ENCODE measurements at places on chromosomes 6 and 20.

DNA sequence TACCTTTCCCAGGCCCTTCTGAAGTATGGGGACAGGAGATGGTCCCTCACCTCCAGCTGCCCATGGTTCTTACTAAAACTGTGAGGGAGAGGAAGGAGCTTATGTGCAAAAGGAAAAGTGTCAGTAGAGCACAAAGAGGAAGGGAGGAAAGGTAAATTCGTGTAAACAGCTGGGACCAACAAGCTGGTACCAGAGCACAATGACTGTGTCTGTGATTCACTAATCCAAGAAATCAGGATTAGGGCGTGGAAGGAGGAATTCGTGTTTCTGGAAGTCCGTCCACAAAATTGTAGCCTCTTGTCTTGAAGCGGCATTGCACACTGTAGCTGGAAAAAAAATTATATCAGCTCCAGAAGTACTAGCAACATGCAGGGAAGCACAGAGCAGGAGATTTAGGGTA, 129.0 kb upstream of the RREB1 start:
- DNase-seq: no peak
- no peaks in the 10 kb centered on the region for H3K27me3 ChIP-seq
- H3K4me3 ChIP-seq: no peak overlapping the region
- no peak overlapping the region for H3K27ac ChIP-seq
- H3K4me1 ChIP-seq: no peaks in the 10 kb centered on the region

DNA sequence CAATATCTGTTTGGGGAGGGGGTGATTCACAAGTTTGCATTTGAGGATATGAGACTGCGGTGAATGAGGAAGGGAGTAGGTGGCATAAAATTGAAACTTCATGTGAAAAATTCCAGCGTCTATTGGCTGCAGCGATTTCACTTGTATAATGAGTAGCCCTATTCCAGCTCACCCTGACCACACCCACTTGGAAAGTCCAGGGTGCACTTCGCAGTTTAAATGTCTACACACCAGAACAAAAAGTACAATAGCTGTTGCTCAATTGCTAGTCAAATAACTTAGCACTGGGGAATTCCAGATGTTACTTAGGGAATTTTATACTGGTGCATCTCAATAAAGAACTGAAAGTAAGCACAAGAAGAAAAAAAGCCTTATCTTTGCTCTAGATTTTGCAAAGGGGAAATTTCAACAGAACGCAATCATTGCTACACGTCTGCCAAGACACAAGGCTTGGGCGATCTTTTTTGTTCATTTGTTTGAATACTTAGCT, 6.3 kb downstream of the TNFAIP3 start:
- H3K36me3 ChIP-seq: no peaks in the 10 kb centered on the region
- no peak for DNase-seq
- no peak overlapping the region for H3K4me3 ChIP-seq
- no peaks in the 10 kb centered on the region for H3K27me3 ChIP-seq
- no peaks in the 10 kb centered on the region for H3K4me1 ChIP-seq

GRCh38 chr6:36641543-36641942, 37.0 kb upstream of the CDKN1A start:
- H3K27me3 ChIP-seq: no peaks in the 10 kb centered on the region
- no peaks in the 10 kb centered on the region for H3K36me3 ChIP-seq
- H3K27ac ChIP-seq: no peak overlapping the region
- no peaks in the 10 kb centered on the region for H3K4me1 ChIP-seq
- no peak overlapping the region for H3K4me3 ChIP-seq

DNA sequence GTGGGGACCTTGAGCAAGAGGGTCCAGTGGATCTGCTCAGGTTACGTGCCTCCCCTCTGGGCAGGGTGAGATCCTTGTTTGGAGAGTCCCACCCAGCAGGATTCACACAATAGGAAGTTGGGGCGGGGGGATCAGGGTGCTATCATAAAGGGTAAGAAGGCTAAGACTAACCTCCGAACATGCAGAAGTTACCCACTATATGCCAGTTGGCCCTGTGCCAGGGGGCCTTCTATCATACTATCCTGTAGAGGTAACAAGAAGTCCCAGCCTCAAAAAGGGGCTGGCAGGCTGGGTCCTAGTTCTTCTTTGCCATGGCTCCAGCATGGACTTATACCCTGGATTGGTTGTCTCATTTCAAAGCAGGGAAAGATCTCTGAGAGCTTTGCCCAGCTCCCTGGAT, 94.1 kb downstream of the CDH26 start:
- H3K4me3 ChIP-seq: no peak overlapping the region
- no peaks in the 10 kb centered on the region for H3K27me3 ChIP-seq
- no peaks in the 10 kb centered on the region for H3K4me1 ChIP-seq
- H3K36me3 ChIP-seq: no peaks in the 10 kb centered on the region

GRCh38 chr6:75501756-75502155, 8.2 kb upstream of the FILIP1 start:
- no peak for DNase-seq
- no peak overlapping the region for H3K27ac ChIP-seq
- no peaks in the 10 kb centered on the region for H3K27me3 ChIP-seq
- no peak overlapping the region for H3K4me3 ChIP-seq
- H3K4me1 ChIP-seq: no peaks in the 10 kb centered on the region
- no peaks in the 10 kb centered on the region for H3K36me3 ChIP-seq

All from mesendoderm (in vitro differentiated cells).